ENCODE measurements at places on chromosomes 5 and 9. TPM values are rescaled to one million over a fixed set of nuclear protein-coding genes. Genes with fewer than 3 reads are reported as not detected.

GRCh38 chr9:37342493-37342892 lies 80.0 kb upstream of the GRHPR start:
- no peak overlapping the region for H3K4me3 ChIP-seq
- H3K36me3 ChIP-seq, result no peaks in the 10 kb centered on the region
- no peak overlapping the region for H3K27ac ChIP-seq
- peaks cover 5% of the 10 kb centered on the region for H3K4me1 ChIP-seq
- DNase-seq, result no peak

PPP3R2 gene
- total RNA-seq, result not detected

DNA sequence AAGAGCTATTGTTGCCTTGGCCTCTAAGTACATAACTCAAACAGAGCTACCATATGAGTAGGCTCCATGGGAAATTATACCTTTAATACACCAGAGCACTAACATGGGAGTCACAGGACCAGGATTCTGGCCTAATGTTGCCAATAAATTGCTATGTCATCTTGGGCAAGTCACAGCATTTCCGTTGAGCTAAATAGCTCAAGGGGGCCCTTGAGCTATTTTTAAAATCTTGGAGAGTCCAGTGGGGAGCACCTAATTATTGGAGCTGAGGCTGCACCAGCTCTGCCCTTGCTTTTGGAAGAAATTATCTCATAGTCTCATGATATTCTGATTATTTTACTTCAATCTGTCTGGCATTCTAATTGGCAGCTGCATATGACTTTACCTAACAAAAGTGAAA lies 350.8 kb downstream of the ENC1 start:
- H3K4me1 ChIP-seq, result no peaks in the 10 kb centered on the region
- H3K27me3 ChIP-seq, result no peaks in the 10 kb centered on the region
- no peak overlapping the region for H3K4me3 ChIP-seq

TNFSF8 gene
- total RNA-seq, result 0.84 TPM

DNA sequence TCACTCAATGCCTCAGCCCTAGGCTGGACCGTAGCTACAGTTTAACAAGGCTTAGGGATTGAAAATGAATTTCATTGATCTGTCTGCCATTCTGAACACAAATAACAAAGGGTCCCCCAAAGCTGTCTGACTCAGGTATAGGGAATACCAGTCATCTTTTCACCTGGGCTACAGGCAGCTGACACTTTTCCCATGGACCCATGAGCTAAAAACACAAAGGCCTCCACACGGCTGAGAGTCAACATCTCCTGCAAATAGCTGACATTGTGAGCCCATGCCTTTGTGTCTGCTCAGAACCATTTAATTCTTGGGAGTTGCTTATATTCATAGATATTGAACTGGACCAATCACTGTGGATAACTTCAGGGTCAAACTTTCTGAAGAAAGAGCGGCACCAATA lies 121.1 kb upstream of the SLIT3 start:
- H3K36me3 ChIP-seq, result no peaks in the 10 kb centered on the region
- no peak overlapping the region for H3K27ac ChIP-seq
- H3K4me3 ChIP-seq, result no peak overlapping the region
- peaks cover 3% of the 10 kb centered on the region for H3K4me1 ChIP-seq

GRCh38 chr5:132225165-132226032 lies 2.3 kb downstream of the P4HA2 start:
- H3K27me3 ChIP-seq, result no peaks in the 10 kb centered on the region
- no peaks in the 10 kb centered on the region for H3K36me3 ChIP-seq
- H3K27ac ChIP-seq, result no peak overlapping the region
- peak overlapping the region; percentile 30 for H3K4me3 ChIP-seq

FOXD1 gene
- total RNA-seq, result not detected

DNA sequence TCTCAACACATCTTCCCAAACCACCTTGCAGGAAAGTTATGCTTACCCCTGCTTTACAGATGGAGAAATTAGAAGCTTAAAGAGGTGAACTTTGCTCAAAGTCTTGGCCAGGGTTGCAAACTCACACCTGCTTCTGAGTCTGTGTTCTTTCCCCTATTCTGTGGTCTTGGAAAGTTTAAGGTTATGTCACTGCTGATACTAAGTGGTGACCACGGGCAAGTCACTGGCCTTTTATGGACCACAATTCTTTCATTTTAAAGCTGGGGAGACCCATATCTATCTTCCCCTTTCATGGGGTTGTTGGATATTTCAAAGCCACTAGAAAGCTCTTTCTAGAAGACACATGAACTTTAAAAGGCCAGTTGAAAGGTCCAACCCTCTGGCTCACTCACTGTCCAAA lies 95.4 kb upstream of the KLF4 start:
- DNase-seq, result no peak
- no peaks in the 10 kb centered on the region for H3K27me3 ChIP-seq
- H3K4me1 ChIP-seq, result no peaks in the 10 kb centered on the region
- no peak overlapping the region for H3K27ac ChIP-seq
- no peaks in the 10 kb centered on the region for H3K36me3 ChIP-seq
- no peak overlapping the region for H3K4me3 ChIP-seq

HTR4 gene
- not detected for total RNA-seq

- H3K4me1 ChIP-seq, result no peaks in the 10 kb centered on the region
- H3K27ac ChIP-seq, result no peak overlapping the region
- DNase-seq, result no peak
- no peak overlapping the region for H3K4me3 ChIP-seq
Measured at GRCh38 chr5:53052499-53052898, 57.1 kb downstream of the MOCS2 start.

ZNF300 gene
- total RNA-seq, result 2.3 TPM

DNA sequence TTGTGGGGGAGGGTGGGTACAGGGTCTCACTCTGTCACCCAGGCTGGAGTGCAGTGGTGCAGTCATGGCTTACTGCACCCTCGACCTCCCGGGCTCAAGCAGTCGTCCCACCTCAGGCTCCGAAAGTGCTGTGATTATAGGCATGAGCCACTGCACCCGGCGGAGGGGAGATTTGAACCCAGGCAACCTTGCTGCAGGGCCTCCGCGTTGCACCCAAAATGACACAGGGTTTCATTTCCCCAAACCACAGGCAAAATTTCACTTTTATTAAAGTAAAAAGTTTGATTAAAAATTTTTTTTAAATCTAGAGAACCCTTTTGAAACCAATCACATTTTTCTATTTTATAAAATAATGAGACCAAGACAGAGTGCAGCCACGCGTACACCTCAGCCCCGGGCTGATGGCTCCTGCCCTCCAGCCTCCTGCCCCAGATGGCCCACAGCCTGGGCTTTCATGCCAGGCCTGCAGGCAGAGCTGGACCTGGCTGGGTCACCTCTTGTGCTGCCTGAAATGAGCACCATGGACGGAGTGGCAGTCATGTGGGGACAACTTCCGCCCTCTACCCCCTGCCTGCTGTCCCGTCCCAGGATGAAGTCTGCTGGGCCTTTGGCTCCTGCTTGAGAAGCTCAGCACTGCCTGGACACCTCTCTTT lies 30.5 kb downstream of the USP20 start:
- no peak overlapping the region for H3K4me3 ChIP-seq
- H3K27me3 ChIP-seq, result no peaks in the 10 kb centered on the region
- no peaks in the 10 kb centered on the region for H3K4me1 ChIP-seq
- H3K36me3 ChIP-seq, result no peaks in the 10 kb centered on the region

GRCh38 chr5:171010086-171010485 lies 148.3 kb downstream of the RANBP17 start:
- no peaks in the 10 kb centered on the region for H3K4me1 ChIP-seq
- no peak for DNase-seq
- no peaks in the 10 kb centered on the region for H3K36me3 ChIP-seq
- no peaks in the 10 kb centered on the region for H3K27me3 ChIP-seq
- no peak overlapping the region for H3K27ac ChIP-seq

DNA sequence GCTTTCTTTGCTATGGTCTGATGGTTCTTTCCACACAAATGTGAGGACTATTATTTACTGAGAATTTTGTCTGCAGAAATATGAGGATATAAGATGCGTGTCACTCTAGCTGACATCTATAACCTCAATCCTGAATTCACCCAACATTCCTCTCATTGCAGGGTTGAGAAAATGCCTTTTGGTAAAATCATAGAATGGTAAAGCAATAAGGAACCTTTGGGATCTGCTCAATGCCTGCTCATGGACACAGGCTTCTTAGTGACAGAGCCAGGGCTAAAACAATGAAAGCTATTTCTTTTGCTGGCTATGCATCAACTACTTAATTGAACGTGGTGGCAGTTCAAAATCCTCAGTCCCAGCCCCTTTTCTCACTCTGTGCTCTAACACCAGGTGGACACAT lies 199.6 kb downstream of the GAS1 start:
- no peaks in the 10 kb centered on the region for H3K27me3 ChIP-seq
- no peak for DNase-seq
- H3K27ac ChIP-seq, result no peak overlapping the region
- no peaks in the 10 kb centered on the region for H3K4me1 ChIP-seq
- H3K36me3 ChIP-seq, result no peaks in the 10 kb centered on the region

DNA sequence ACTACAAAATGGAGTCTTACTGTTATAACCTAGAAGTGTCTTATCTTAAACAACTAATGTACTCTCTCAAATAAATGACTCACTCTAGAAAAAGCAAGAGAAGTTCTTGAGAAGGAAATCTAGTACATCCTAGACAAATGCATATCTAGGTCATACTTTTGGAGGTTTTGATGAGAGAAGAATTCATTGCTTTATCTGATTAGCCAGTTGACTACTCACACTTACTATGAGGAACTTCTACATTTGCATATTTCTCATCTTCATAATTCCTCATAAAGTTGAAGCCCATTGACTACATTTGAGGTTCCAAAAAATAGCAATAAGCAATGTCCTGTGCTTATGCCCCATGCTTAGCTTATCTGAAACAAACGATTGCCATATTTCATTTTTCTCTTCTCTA lies 2.8 kb downstream of the JAKMIP2 start:
- DNase-seq, result no peak
- H3K4me1 ChIP-seq, result no peaks in the 10 kb centered on the region
- H3K27me3 ChIP-seq, result no peaks in the 10 kb centered on the region
- no peak overlapping the region for H3K27ac ChIP-seq
- no peak overlapping the region for H3K4me3 ChIP-seq

Measured in pancreas (tissue), 10 donors.